Activated CD8-positive, alpha-beta memory T cell treated with anti-CD3 and anti-CD28 coated beads for 48 hours (primary cell): ENCODE measurements at places on chromosomes 13 and 19.

DNA sequence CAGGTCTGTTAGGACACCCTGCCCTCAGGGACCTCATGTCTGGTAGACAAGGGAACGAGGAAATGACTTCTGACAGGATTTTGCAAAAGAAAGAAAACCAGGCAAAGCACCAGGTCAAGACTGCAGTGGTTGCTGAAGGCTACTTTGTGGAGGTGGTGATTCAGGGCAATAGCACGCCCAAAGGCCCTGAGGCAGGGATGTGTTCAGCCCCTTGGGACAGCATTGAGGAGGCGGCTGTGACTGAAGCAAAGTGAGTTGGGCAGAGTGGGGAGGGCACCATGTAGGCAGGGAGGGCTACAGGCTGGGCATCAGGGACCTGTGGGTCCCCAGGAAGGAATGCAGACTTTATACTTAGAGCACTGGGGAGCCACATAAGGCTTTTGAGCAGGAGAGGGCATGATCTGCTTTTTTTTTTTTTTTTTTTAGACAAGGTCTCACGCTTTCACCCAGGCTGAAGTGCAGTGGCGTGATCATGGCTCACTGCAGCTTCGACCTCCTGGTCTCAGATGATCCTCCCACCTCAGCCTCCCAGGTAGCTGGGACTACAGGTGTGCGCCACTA lies 10.8 kb upstream of the HOMER3 start:
- DNase-seq, result no peak

DNA sequence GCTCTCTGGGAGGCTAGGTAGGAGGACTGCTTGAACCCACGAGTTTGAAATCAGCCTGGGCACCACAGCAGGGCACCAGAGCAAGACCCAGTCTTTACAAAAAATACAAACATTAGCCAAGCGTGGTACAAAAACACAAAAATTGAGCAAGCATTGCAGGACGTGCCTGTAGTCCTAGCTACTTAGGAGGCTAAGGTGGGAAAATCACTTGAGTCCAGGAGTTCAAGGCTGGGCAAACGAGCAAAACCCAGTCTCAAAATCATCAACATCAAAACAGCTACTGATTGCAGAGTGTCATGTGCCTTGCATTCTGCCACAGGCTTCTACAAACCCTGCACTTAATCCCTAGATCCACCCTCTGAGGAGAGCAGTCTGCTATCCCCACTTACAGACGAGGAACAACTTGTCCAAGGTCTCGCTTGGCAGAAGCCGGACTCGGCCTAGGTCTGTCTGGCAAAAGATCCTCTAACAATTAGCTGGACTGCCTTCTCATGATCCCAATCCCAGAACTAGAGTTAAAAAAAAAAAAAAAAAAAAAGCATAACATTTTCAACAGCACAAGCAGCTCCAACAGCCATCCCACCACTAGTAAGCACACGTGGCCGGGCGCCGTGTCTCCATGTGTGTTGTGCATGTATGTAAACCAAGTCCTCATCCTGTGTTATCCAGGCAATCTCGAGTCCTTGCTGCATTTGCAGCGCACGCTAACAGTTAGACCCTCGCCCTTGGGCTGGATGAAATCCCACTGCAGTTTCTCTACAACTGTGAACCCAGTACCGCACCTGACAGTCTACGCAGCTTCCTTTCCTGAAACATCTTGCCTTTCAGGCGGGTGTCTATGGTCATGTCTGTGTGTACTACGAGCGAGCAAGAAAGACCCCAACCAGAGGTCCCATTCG lies 2.0 kb downstream of the PPP6R1 start:
- DNase-seq, result no peak

- DNase-seq, result no peak
Measured at GRCh38 chr19:33756177-33756576, 40.5 kb upstream of the KCTD15 start.

DNA sequence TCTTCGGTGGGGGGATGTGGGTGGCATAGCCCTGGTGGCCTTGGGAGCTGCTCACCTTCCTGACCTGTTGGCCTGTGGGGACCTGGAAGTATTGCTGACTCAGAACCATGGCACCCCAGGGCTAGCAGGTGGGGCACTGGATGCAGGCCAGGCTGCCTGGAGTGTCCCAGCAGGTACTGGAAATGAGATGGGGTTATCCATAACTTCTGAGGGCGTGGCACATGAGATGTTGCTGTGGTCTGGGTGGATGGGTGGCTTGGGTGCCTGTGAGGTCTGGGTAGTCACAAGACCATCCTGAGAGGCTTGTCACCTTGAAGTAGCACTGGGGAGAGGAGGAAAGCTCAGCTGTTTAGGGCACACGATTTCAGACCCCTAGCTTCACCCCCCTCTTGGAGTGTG lies 636 bp upstream of the RNF225 start:
- DNase-seq, result no peak

DNA sequence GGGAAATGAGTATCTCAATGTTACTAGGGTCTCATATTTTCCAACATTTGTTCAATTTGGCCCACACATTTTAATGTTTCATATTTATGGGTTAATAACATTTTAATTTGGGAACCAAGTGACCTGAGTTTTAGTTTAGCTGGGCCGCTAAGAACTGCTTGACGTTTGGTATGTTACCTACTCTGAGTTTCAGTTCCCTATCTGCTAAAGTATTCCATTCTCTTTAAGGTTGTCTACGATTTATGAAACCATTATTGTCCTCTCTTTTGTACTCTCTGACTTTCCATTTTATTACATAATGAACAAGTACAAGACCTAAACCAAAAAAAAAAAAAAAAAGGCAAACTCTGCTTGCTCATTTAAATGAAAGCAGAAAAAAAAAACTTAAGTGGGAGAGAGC lies 89.9 kb downstream of the FGF14 start:
- DNase-seq, result no peak

DNA sequence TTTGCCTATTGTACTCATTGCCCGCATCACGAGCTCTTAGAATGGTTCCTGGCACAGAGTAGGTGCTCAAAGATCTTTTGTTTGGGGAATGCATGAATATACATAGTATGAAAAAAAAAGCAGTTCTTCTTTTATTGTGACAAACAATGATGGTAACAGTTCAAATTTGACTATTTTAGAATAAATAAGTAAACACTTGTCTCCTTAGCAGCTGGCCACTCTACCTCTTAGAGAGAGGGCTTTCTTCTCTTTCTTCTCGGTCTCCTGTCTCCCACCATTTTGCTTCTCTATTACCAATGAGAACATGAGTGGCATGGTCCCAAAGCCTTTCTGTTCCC lies 639 bp upstream of the SLAIN1 start:
- DNase-seq, result no peak

- peak; percentile 40 for DNase-seq
Measured at GRCh38 chr19:35352448-35353304, 5.0 kb downstream of the FFAR1 start.

DNA sequence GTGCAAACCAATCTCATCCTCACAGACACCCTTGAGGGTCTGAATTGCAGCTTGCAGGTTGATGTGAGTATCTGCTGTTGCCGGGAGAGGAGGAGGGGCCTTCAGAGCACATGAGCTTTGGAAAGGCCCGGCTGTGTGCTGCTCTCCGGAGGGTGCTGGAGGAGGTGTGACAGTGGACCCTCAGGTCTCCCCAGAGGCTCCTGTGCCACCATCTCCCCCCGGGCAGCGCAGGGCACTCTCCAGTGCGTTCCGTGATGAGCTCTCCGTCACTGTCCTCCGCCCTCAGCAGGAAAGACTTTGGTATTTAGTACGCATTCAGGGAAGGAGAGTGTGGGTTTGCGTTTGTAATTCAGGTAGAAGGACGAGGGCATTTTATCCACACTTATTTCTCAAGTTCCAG lies 20.0 kb downstream of the LAMP1 start:
- DNase-seq, result no peak

GRCh38 chr19:9010693-9011092 lies 484 bp upstream of the MUC16 start:
- DNase-seq, result no peak

DNA sequence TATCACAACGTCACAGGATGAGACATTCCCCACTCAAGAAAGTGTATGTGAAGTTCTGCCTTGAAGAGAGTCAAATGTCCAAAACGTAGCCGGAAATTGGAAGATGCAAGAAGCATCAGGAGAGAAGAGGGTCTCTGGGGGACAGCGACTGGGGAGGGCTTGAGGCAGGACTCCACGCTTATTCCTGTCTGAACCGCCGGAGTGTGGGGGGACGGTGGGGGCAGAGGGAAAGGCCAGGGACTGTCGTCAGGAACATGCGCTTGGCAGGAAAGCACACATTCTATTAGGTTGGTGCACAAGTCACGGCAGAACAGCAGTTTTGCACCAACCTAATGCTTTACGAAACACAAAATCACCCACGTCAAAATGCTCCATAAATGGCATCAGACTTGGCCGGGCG lies 95.3 kb upstream of the TM9SF2 start:
- no peak for DNase-seq

GRCh38 chr13:110216006-110216397 lies 91.0 kb downstream of the COL4A1 start:
- DNase-seq, result no peak

- no peak for DNase-seq
Measured at GRCh38 chr19:10544242-10544752, 593 bp downstream of the ATG4D start.

DNA sequence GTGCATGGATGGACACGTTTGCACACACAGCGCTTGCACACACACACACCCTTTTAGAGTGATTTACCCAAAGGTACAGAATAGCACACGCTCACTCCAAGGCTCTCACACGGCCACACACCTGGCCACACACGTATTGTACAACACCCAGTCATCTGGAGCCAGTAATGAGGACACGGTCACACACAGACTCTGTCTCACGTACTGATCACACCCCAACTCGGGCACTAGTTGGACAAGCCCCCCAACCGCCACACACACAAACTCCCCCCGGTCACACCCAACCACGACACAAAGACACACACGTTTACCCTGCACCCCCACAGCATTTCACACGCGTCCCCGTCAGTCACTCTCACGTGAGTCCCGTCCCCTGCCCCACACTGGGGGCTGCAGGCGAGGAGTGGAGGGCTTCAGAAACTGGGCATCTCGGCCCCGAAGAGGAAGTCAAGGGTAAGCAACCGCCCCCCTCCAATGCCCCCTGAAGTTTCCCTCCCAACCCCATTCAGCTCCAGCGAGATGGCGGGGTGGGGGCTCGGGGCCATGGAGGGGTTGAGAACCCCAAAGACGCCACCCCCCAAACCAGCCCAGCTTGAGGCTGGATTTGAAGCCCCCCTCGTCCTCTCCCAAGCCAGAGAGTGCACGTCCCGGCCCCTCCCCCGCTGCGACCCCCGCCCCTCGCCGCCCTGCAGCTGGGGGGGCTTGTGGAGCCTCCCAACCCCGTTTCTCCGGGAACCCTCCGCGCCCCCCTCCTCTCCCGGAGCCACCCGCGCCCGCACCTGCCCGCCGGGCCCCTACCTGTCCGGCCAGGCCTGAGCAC lies 599 bp downstream of the OLFM2 start:
- DNase-seq, result no peak

- DNase-seq, result no peak
Measured at GRCh38 chr19:47381121-47381520, 32.0 kb downstream of the DHX34 start.

- DNase-seq, result no peak
Measured at GRCh38 chr13:41825691-41826090, 135.2 kb downstream of the VWA8 start.

DNA sequence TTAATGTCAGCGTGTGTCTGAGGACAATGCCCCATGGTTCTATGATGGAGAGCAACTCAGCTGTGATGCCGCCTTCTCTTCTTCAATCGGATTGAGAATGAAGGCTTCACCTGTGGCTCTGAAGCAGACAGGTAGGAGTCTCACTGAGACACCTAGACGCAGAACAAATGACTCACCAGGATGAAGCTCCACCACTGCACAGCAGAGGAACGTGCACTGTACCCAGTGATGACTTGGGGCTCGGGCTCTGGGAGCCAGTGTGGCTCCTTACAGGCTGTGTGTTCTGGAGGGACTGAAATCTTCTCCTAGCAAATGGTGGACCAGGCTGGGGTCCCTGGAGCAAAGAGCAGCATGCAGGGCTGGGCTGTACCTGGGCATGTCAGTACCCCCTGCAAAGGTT lies 44.0 kb downstream of the CCDC70 start:
- DNase-seq, result no peak

- DNase-seq, result no peak
Measured at GRCh38 chr13:81393721-81394120, 1052.8 kb upstream of the SPRY2 start.

GRCh38 chr13:71851498-71852409 lies 15.2 kb downstream of the DACH1 start:
- no peak for DNase-seq

GRCh38 chr19:1590641-1591397 lies 1.8 kb downstream of the MBD3 start:
- no peak for DNase-seq

- DNase-seq, result no peak
Measured at GRCh38 chr13:78620936-78621470, 17.7 kb upstream of the POU4F1 start.

DNA sequence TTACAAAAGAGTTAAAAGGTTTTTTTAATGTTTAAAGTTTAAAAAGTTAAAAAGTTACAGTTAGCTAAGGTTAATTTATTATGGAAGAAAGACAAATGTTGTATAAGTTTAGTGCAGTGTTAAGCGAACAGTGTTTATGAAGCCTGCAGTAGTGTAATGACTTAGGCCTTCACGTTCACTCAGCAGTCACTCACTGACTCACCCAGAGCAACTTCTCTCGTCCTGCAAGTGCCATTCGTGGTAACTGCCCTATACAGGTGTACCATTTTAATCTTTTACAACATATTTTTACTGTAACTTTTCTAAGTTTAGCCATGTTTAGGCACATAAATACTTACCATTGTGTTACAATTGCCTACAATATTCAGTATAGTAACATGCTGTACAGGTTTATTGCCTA lies 398.2 kb upstream of the NBEA start:
- no peak for DNase-seq

GRCh38 chr13:23622985-23623384 lies 52.8 kb downstream of the TNFRSF19 start:
- DNase-seq, result no peak

- no peak for DNase-seq
Measured at GRCh38 chr13:73171926-73172325, 113.1 kb downstream of the KLF5 start.

GRCh38 chr19:48613024-48613851 lies 1.6 kb downstream of the FAM83E start:
- DNase-seq, result no peak

DNA sequence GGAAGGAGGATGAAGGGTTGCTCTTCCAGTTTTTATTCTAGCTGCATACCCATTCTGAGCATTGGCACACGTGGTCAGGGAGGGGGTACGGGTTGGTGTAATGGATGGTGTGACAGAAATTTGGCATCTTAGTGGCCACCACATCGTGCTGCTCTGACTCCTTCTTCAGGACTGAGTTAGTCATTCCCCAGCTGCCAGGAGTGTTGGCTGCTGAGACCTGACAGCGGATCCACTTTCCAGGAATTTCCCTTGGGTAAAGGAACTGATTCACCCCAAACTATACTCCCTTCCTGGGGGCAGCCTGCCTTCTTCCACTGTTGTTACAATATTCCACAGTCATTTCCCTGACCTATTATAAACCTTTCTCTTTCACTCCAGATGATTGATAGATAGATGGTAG lies 595.5 kb upstream of the KLHL1 start:
- no peak for DNase-seq

DNA sequence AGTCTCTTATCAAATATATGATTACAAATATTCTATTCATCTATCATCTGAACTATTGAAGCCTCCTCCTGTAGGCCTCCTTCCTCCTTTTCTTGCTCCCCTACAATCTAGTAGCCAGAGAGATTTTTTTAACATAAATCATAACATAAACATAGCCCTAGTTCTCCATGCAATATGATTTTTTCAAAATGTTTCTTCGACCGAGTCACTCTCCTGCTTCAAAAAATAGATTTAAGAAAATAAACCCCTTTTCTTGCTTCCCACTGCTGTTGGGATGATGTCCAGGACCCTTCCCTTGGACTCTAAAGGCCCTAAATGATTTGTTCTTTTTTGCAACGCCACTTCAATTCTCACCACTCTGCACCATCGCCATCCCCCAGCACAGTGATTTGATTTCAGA lies 319.7 kb upstream of the TSHZ3 start:
- no peak for DNase-seq
